EL (cell line): ENCODE measurements at places on chromosomes 7 and 10.
A peak's percentile ranks its signal among the peaks of the same experiment; 100 is the strongest.

GRCh38 chr7:79284211-79284610 lies 169.3 kb downstream of the MAGI2 start:
- DNase-seq, result peak; percentile 73

- peak; percentile 28 for DNase-seq
These were observed 84.2 kb upstream of the MKI67 start for GRCh38 chr10:128210215-128211063.

GRCh38 chr7:129089521-129090212 lies 34.8 kb upstream of the TNPO3 start:
- no peak for DNase-seq

- DNase-seq, result no peak
These were observed 496.5 kb upstream of the MKI67 start for GRCh38 chr10:128622706-128623105.

- DNase-seq, result no peak
These were observed 82.7 kb downstream of the RPS24 start for GRCh38 chr10:78116361-78116760.

GRCh38 chr10:110067960-110068770 lies 60.4 kb downstream of the ADD3 start:
- DNase-seq, result no peak

DNA sequence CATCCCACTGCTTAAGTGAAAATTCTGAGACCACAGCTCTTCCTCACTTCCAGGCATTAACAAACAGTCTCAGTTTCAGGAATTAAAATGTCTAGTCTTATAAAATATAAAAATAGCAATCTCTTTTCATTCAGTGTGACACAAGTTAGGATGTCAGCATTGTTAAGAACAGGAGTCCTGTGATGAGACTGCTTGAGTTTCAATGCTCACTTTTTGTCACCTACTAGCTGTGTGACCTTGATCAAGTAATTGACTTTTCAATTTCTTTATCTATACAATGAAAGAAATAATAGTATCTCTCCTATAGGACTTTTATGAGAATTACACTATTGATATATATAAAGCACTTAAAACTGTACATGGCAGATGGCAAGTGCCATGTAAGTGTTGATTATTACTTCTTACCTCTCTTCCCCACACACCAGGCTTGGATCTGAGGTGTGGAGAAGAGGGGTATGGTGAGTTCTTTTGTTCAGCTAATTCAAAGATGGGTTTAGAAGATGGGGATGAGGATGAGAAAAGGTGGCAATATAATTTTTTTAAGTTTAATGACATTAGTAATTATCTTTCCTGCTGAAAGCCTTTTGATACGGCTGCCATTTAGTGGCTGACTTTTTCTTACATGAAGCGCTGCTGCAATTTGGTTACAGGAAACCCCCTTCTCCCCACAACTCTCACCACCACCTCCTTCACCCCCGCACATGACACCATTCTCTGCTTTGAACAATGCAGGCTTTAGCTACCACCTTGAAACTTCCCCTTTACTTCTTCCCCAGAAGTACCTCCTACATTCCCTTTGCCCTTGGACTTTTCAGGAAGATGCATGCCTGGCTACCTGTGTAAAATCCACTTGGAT lies 20.8 kb upstream of the HYAL4 start:
- no peak for DNase-seq

DNA sequence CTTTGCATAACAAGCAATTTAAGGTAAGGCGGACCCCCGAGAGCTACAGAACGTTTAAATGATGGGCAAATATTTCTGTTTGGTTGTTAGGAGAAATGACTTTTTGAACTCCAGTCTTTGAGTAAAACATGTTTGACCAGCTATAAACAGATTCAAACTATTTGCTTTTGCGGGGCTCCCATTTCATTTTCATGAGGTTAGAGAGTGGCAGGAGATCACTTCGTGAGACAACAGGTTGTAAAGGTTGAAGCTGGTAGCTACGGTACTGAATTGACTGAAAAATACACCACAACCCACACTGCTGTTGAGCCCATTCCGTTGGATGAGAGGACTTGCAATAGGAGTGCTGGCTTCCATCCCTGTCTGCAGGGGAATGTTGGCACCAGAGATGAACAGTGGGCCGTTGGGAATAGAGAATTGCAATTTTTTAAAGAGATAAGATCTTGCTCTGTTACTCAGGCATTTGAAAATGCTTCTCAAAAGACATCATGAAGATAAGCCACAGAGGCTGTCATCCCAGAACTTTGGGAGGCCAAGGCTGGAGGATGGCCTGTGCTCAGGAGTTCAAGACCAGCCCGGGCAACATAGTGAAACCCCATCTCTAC lies 65.7 kb upstream of the CARD11 start:
- DNase-seq, result no peak

- no peak for DNase-seq
These were observed 254.9 kb upstream of the NPY start for GRCh38 chr7:24029068-24029467.

DNA sequence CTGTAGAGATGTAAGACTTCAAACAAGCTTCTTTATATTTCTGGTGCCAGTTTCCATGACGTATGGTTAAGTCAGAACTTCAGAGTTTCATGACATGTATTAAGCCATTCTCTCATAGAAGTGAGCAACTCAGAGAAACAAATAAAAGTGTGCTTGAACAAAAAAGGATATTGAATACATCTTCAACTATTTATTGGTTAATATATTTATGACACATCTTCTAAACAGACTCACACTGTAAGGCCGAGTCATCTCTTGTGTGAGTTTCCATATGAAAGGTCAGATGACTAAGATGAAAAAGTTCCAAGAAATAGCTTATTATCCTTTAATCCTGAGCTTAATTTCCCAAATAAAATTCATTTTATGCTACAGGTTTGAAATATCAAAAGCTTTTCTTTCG lies 105.5 kb upstream of the CSTF2T start:
- peak; percentile 46 for DNase-seq

GRCh38 chr10:22370320-22370719 lies 25.0 kb downstream of the SPAG6 start:
- DNase-seq, result no peak

- DNase-seq, result no peak
These were observed at the start of gene MYO1G for GRCh38 chr7:44978511-44979366. Gene MYO1G, minus strand, starts transcription at chr7:44979015. Its CDS starts 54 bp downstream, at chr7:44978961.

GRCh38 chr10:15123749-15124184 lies 26.6 kb downstream of the RPP38 start:
- peak; percentile 79 for DNase-seq

DNA sequence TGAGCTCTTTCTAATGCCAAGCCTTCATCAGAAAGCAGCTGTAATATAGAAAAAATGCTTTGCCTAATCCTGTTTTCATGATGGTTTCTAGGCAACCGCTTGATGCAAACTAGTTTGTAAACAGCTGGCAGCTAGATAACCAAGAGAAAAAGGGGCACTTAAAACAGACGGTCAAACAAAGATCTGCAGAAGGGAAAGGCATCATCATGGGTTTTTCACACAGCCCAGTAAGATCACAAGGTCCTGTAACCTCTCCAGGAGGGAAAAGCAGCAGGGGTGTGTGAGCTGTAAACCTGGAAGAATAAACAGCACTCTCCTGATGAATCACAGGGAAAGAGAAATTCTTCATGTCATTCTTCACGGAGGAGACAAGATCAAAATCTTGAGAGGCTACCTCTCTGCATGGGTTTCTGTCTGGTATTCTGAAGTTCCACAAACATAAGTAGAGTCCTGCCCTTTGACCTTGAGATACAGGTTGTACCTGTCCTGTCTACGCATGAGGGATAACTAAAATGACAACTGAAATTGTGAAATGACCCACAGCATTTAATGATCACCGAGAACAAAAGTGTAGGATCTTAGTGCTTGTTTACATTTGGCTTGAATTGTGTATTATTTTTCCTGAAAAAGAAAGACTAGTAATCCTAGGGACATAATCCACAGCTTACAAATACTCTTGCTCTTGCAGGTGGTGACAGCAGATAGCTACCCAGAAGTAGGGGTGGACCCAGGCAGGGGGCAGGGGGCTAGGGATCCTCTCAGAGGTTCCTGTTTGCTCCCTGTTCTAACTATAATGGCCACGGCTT lies 48.0 kb downstream of the CREB3L2 start:
- peak; percentile 72 for DNase-seq

DNA sequence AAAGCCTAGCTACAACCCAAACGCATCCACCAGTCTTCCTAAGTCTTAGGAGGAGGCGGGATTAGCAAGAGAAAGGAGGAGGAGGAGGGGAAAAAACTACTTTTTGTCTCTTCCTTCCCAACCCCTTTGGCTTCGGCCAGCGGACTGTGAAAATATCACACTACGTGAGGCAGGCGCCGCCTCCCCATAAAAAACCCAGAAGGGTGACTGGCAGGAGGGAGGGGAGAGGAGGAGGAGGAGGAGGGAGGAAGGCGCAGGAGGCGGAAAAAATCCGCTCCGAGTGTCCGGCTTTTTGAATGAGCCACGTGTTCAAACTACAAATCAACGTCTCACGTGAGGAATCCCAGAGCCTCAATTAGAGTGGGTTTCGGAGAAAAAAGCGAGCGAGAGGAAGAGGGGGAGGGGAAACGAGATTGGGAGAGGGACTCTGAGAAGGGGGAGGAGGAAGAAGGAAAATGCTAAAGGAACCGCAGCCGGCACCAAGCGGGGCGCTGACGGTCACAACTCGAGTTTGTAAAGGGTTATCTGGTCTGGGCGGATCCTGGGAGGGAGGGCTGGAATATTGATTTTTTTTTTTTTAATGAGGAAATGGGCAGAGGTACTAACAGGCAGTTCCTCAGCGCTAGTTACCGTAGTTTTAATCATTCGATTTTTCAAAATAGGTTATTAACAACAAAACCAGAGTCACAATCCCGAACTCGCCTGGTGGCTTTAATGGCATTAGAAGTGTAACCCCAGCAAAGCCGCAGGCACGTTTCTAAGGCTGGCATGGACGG lies at the start of gene IGF2BP3:
IGF2BP3 (minus strand) TSS at position 162 of the 776 bp plus-strand sequence. CDS start 381 bp downstream, outside the sequence.
- peak; percentile 98 for DNase-seq

- DNase-seq, result no peak
These were observed 107.3 kb upstream of the STARD3NL start for GRCh38 chr7:38070718-38071117.

DNA sequence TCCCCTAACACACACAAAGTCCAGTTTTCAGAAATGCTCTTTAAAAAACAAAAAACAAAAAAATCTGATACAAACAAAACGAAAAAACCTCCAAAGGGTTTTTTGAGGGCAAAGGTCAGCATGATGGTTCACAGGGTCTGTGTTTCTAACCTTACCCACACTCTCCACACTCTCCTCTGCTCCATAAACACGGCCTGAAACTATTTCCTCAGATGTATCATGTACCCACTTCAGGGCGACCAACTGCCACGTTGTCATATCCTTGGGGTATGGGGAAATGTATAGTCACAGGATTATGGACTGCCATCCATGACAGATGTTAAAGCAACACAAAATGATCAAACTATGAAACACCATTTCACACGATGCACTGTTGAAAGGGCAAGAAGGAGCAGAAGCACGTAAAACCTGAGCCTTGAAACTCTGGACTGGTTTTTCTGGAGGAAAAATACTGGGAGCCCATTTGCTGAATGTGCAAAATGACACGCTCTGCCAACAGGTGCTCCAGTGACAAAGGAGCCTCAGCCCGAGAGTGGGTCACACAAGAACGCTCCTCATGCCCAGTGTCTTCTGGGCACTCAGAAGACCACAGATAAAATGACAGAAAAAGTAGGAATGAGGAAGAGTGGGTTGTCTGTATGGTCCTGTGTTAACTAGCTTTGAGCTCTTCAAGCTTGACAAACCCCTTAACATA lies 15.8 kb downstream of the NAPEPLD start:
- no peak for DNase-seq

- no peak for DNase-seq
These were observed 23.5 kb downstream of the CPEB3 start for GRCh38 chr10:92267343-92267742.

- DNase-seq, result no peak
These were observed 12.6 kb downstream of the USP6NL start for GRCh38 chr10:11598712-11599397.

- peak; percentile 51 for DNase-seq
These were observed 171.5 kb downstream of the AKR1D1 start for GRCh38 chr7:138247568-138248333.

DNA sequence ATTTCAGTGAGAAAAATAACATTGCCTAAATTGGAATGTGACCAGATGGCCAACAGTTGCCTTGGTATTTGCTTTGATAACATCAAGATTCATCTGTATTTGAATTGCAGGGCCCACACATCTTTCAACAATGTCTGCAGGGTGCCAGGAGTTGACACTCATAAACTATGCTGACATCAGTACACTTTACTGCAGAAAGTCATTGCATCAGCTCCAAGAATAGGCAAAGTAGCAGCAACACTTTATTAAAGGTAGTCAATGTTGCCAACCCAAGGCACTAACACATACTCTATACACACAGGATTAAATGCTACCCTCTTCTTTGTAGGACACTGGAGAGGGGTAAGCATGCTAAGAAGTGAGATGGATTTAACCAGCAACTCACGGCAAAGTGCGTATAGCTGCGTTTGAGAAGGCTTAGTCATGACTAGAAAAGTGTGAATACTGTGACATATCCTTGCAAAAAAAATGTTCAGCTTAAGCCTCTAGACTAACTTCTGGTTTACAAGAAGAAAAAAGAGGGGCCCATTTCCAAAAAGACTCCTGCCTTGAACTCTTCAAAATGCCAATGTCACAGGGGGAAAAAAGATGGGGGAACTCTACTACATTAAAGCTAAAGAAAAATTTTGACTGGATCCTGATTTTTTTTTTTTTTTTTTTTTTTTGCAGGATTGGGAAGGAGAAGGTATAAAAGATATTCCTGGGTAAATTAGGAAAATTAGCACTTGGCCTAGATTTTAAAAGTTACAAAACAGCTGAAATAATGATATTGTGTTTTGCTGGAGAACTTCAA lies 2.2 kb downstream of the BBIP1 start:
- peak; percentile 93 for DNase-seq

GRCh38 chr7:94250124-94250523 lies 144.6 kb upstream of the COL1A2 start:
- DNase-seq, result no peak

DNA sequence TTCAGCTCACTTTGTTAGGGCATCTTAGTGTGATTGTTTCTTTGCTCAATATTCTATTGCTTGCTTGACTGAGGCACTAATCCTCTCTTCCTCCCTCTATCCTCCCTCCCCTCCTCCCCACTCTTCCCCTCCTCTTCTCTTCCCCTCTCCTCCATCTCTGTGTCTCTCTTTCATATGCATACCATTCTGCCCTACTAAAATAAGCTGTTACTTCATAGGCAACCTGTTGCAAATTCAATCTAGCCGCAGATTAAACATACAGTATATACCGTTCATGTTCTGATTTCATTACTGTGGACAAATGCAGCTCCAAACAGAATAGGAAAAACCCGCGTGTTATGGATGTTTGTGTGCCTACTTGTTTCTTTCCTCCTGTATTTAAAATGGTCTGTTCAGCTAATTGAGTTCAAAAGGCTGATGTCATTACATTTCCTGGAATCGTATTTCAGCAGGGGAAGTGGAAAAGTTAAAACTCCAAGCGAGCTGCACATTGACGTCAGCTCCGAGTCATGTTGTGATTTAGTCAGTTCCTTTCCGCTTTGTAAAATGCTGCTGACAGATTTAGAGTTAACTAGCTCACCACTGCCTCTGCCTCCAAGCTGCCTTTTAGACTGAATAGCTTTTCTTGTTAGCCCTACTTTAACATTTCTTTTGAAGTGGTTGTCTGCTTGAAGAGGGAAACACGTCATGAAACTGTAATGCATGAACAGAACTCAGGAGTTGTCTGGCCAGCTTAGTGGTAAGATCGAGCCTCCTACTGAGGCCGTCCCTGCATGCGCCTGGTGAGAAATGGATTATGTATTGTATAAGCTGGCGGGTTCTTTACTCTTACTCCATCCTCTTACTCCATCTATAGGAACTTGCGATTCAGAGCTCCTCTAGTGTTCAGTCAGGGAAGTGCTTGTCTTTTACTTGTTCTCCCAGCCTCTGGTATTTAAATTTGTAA lies 69.0 kb downstream of the CREM start:
- peak; percentile 93 for DNase-seq

- no peak for DNase-seq
These were observed 179.7 kb downstream of the HGF start for GRCh38 chr7:81590131-81590530.
